Skeletal muscle cell (primary cell): ENCODE measurements at places on chromosomes 1 and 21.

DNA sequence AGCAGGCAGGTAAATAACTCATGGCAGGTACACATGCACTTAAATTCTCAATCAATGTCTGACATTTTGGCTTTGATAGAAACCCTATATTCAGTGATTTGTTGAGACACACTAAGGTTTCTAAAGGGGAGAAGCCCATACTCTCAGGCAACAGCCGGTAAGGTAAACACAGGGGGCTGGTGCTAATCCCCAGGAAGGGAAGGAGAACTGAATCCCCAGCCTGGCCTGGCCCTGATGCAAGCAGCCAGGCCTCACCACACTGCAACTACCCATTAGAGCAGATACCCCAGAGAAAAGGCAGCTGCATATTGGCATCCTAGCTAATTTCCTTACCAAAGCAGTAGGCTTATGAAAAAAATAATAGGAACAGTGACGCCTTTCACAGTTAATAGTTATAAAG is 116.5 kb upstream of the LRRC7 start:
- no peak for DNase-seq

DNA sequence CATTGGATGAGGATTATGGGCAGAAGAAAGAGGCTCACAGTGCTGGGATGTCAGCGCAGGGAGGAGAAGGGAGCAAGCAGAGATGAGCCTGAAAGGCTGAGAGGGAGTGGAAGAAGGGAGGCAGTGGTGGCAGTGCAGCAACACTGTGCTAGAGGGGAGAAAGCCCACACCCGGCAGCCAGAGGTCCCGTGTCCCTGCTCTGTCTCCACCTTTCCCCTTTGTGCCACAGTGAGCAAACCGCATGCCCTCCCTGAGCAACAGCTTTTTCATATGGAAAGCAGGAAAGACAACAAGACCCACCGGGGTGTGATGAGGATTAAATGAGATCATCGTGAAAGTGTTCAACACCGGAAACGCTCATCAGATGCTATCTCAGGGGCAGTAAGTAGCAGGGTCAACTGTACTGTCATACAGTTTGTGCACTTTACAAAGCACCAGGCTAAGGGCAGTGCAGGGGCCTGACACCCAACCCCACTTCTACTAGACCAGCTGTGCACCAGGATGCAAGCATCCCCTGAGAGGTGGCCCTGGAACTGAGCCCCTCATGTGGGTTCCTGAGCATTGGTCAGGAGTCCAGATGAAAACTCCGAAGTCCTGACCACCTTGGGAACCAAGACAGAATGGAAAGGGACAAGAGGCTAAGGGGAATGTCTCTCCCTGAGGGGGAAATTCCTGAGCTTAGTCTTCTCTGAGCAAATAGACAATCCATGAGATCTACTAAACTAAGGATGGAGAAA is 9.1 kb downstream of the NHLH1 start:
- no peak for DNase-seq

DNA sequence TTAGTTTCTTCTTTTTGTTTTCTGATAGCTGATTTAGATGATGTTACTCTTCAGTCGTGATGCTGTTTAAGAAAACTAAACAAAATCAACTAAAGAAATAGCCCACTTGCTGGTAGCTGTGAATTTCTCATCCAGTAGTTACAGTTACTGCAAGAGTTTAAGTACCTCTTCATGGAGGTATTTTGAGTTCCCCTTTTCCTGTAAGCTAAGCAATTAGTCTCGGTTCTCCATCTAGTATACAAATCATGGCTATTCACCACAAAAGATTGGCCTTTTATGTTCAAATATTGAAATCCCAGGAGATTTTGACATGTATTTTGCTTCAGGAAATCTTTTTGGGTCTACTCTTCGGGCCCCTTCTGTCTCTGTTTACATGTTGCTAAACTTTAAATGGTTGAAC is 31.1 kb downstream of the HUNK start:
- DNase-seq: no peak

GRCh38 chr1:248589334-248589733 is 8.2 kb downstream of the OR2T10 start:
- DNase-seq: no peak

- DNase-seq: peak; percentile 87
Observed at GRCh38 chr1:22052115-22053016, at the start of gene CDC42. Gene CDC42 (plus strand): TSS chr1:22052709. CDS start chr1:22078479, 25,770 bp downstream.

- no peak for DNase-seq
Observed at GRCh38 chr1:208536212-208536611, 292.0 kb upstream of the PLXNA2 start.

DNA sequence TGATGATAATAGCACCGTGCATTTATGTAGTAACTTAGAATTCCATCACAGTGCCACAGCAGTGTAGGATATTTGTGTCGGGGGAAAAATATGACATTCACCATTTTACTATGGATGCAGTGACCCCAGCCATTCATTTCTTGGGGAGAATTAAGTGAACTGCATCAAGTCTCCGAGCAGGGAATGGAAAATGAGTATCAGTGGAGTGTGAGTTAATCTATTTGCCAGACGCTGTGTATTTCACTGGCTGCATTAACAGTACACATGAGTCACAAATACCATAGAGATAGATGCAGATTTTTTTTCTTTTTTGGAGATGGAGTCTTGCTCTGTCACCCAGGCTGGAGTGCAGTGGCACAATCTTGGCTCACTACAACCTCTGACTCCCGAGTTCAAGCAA is 33.8 kb upstream of the SLC45A1 start:
- peak; percentile 6 for DNase-seq

- DNase-seq: no peak
Observed at GRCh38 chr1:12511516-12512468, 106.2 kb downstream of the DHRS3 start.

DNA sequence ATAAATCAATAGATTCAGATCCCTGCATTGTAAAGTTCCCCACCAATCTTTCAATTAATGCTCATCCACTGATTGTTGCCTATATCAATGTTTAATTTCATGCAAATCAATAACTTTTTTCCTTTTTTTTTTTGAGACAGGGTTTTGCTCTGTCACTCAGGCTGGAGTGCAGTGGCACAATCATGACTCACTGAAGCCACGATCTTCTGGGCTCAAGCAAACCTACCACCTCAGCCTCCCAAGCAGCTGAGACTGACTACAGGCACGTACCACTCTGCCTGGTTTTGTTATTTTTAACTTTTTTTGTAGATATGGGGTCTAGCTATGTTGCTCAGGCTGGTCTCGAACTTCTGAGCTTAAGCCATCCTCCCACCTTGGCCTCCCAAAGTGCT is 25.7 kb downstream of the DIO1 start:
- no peak for DNase-seq

- no peak for DNase-seq
Observed at GRCh38 chr1:225849925-225850324, 32.3 kb downstream of the TMEM63A start.

- DNase-seq: no peak
Observed at GRCh38 chr1:1275836-1276235, 2.2 kb upstream of the UBE2J2 start.

DNA sequence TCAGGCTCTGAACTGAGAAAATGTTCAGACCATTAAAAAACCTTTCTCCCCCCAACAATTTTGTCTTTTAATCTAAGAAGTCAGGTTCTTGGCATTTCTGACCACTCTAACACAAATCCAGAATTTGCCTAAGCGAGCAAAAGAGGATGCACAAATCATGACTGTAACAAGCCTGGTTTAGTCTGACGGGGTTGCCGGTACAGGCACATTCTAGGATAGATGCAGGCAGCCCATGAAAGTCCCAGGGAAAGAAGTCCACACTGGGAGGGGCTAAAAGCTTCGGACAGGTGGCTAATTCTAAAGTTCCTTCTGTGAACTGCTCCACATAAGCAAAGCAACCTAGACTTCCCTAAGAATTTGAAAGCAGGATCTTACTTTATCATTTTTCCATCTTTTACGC is 48.0 kb upstream of the KCNE1 start:
- no peak for DNase-seq

- DNase-seq: no peak
Observed at GRCh38 chr1:63794939-63795378, 21.1 kb downstream of the ROR1 start.

DNA sequence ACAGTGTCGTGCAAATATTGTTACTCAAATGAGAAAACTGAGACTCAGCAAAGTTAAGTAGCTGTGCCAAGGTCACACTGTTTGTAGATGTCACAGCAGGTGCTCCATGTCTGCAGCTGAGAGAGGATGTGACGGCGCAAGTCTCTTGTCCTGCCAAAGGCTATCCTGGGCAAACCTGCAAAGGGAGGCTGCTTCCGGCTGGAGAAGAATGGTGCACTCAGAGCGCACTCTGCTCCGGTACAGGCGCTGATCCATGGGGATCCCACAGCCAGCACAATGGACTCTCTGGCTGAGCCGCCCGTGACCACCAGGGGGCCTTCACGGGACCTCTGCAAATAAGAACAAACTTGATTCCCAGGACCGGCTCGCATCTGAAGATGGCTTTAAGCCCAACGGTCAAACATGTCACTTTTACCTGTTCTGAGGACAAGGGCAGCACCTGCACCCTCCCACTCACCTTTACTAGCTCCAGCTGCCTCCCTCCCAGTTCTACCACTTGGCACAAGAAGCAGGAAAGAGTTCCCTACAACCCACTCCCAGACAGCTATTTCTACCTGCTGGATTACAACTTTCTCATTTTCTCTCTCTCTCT is 21.9 kb downstream of the RD3 start:
- peak; percentile 17 for DNase-seq

- DNase-seq: no peak
Observed at GRCh38 chr1:177912991-177913390, 56.9 kb downstream of the SEC16B start.

DNA sequence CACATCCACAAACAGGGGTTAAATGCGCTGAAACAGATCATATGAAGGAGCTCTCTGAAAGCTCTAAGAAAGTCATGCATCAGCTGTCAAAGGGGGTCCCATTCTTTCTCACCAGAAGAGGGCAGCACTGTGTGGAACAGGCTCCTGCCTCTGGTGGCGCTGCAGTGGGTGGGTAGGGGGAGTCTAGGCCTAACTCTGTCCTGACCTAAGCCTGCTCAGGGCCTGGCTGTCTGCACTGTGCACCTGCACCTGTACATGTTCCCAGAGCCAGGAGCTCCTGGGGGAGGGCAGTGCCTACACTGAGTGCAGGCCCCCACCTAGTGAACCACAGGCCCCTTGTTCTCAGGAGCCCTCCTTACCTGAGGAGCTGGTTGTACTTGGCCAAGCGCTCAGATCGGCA is 16.0 kb downstream of the ENO1 start:
- DNase-seq: no peak

GRCh38 chr1:54579337-54579781 is 31.3 kb downstream of the ACOT11 start:
- no peak for DNase-seq

DNA sequence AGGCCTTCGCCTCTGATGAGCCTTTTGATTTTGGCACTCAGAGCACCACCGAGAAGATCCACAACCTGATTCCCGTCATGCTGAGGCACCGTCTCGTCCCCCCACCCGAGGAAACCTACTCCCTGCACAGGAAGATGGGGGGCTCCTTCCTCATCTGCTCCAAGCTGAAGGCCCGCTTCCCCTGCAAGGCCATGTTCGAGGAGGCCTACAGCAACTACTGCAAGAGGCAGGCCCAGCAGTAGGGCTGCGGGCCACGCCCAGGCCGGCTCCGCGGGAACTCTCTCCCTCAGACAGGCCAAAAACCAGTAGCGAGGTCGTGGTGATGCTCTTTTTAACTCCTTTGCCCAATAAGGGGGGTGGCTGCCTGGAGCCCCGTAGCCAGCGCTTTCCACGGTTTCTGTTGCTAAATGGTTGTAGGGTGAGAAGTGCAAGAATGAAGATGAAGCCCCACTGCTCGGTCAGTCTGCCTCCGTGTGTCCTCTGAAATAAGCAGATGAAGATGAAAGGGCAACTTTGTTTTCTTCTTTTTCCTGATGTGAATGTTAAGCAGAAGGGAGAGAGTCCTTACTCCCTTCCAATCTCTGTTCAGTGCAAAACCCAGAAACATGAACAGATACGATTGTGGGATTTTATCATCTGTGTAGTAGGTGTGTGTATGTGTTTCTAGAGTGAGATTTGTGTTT is 46.5 kb downstream of the COQ8A start:
- DNase-seq: no peak

- no peak for DNase-seq
Observed at GRCh38 chr1:1927751-1928150, 8.7 kb upstream of the TMEM52 start.

GRCh38 chr1:1437033-1437903 is 1.8 kb downstream of the VWA1 start:
- no peak for DNase-seq

DNA sequence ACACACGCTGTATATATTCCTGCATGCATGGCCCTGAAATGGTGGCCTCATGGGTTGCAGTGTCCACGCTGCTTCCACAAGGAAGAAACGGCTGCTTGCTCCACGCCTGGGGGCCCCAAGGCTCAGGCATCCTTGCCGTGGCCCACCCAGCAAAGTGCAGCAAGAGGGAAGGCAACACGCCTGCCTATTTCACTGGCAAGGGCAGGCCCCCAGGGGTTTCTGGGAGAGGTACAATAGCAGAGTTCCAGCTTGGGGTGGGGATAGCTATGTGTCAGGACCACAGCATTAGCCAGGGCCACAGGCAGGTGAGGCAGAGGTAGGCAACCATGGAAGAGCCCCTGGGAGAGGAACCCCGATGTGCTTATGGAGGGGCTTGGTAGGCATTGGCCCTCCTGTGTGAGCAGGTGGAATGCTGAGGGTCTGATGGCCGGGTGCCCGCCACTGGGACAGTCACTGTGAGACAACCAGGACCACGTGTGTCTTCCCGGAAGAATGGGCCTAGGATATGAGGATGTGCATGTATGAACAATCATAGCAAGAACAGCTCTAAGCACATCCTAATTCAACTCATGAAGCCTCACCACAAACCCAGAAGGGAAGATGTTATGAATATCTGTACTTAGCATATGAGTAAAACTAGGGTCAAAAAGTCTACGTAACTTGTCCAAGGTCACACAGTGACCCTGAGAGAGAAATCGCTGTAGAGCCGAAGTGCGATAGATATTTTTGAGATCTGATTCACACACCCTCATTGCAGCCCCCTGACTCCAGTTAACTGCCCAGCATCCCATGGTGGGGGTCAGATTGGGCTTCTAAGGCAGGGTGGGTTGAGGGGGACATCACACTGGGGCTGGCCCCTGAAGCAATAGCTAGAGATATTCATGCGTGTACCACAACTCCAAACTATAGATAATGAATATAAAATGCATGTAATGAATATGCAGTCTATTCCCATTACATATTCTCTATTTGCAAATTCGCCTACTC is 11.8 kb downstream of the TFF2 start:
- DNase-seq: no peak

GRCh38 chr1:216425577-216425976 is 2.3 kb upstream of the USH2A start:
- no peak for DNase-seq

- peak; percentile 96 for DNase-seq
Observed at GRCh38 chr21:29217818-29218291, 80.9 kb upstream of the BACH1 start.

DNA sequence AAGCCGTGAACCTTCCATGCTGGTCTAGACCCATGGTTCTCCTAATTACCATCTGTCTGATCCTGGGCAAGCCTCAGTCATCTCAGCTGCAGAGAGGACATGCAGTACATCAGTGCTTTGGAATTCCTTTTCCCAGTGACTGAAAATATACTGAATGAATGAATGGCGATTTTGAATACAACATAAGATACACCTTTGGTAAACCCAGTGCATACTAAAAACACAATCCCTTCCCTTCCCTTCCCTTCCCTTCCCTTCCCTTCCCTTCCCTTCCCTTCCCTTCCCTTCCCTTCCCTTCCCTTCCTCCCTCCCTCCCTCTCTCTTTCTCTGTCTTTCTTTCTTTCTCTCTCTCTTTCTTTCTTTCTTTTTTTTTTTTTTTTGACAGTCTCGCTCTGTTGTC is 21.3 kb upstream of the PLXNA2 start:
- DNase-seq: no peak
